ENCODE measurements at places on chromosomes 11 and 22.

GRCh38 chr11:69529001-69529400 lies 47.5 kb downstream of the LINC01488 start:
- no peak for DNase-seq

DNA sequence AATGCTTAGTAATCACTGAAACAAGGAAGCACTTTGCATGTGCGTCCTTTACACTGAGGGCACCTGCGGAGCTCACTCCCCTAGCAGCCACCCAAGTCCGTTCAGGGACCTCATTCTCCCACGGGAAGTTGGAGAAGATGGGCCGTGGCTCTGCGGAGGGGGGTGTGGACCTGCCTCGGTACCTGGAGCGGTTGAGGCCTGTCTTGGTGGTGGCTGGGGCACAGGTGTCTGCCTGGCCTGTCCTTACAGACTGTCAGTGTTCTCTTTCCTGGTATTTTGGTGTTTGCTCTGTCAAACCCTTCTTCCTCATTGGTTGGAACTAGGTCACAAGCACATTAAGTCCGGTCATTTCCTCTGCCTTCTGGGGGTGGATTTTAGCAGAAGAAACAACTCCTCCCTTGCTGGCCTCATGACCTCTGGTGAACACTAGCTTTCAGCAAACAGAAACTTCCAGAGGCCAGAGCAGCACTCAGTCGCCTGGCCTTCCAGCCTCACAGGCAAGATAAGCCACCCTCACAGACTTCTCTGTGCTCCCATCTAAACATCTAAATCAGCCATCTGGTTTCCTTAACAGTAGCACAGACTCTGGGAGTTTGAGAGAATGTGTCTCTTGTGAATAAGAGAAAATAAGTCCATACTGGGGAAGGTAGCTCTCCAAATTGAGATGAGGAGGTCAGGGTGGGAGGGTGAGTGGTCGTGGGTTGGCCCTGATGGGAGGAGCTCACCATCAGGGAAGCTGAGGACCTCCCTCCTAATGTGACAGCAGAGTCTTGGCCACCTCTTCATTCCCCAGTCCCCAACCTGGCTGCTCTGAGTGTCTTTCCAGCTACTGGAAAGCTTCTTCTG lies 8.6 kb downstream of the SNAP29 start:
- no peak for DNase-seq

- DNase-seq: no peak
Observed at GRCh38 chr11:31725176-31725575, 85.9 kb downstream of the PAX6 start.

- DNase-seq: no peak
Observed at GRCh38 chr11:119041821-119042514, 11.3 kb upstream of the SLC37A4 start.

GRCh38 chr22:37647928-37648327 lies 8.5 kb downstream of the SH3BP1 start:
- DNase-seq: no peak

DNA sequence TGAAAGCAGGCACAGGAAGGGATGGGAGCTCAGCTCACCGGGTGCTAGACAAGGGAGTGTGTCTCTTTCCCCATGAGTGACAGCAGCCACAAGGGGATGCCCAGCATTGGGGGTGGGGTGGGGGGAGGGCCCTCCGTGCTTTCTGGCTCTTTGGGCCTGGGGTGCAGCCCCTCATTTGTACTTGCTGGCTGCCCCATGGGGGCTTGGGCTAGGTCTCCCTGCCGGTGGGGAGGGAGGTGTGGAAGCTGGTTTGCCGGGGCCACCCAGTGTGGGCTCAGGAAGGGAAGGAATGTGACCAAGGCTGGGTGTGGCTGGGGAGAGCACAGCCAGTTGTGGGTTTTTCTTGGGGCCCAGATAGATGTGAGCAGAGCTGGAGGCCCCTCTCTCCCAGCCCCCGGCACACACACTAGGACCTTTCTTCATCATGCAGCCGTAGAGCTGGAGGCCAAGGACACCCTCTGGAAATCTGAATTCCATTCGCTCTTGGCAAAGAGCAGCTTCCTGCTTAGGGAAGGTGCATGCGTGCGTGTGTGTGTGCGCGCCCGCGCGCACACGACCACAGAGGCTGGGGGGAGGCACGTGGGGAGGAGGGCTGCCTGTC lies 25.8 kb downstream of the KCNQ1OT1 start:
- no peak for DNase-seq

- DNase-seq: no peak
Observed at GRCh38 chr11:81219661-81220060, 1514.0 kb downstream of the FAM181B start.

Measured in AG04449 (cell line).